ENCODE measurements at places on chromosomes 3 and 15.

GRCh38 chr3:183291497-183292031 lies 38.5 kb downstream of the B3GNT5 start:
- no peak for DNase-seq

- DNase-seq, result no peak
These were observed 633.6 kb upstream of the UBE2E2 start for GRCh38 chr3:22569570-22569969.

DNA sequence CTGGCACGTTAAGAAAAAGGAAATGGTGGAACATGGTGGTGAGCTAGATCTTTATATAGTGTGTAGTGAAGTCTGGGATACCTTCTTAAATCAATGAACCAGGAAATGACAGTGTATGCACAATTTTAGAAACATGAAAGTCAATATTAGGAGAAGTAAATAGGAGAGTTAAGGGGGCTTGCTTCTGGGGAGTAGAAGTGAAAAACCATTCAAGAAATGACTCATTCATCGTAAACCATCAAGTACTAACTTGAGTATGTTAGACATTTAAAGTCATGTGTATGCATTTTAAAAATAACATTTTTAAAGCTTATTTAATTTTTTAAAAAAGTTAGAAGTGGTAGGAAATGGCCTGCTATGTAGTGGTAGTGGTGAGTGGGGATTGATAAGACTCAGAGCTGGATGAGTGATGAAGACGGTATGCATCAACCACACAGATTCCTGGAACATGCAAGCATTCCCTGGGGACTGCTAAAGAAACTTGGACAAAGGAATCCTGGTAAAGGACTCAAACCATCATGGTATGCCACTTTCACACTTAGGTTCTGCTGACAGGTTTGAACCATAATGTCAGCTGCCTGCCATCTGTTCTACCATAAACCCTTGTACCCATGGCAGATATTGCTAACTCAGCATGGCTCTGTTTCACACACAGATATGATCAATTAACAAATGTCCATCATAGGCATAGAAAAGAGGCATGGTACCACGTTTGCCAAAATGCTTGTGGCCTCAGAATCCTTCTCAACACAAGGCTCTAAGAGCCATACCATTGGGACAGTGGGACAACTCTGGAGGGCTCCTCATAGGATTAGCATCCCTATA lies 28.9 kb upstream of the MITF start:
- DNase-seq, result no peak

- no peak for DNase-seq
These were observed 160.1 kb downstream of the PDE8A start for GRCh38 chr15:85141726-85142125.

DNA sequence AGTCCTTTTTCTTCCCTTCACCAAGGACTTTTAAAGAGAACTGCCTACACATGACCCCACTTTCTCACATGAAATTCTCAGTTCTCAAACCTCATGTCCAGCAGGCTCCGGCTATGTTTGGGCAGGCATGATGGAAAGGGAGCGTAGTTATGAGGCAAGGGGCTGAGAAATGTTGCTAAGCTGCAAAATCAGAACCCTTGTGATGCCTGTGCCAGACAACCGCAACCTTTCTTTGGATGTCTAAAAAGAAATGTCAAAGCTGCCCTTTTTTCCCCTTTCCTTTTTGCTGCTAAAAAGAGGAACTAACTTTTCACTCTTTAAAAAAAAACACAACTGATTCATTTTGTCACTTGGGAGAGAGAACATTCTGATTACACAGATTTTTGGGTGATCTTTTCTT lies 19.2 kb downstream of the GNB4 start:
- no peak for DNase-seq

Measured in NCI-H1436 (cell line).